ENCODE measurements at places on chromosomes 11 and 22.

DNA sequence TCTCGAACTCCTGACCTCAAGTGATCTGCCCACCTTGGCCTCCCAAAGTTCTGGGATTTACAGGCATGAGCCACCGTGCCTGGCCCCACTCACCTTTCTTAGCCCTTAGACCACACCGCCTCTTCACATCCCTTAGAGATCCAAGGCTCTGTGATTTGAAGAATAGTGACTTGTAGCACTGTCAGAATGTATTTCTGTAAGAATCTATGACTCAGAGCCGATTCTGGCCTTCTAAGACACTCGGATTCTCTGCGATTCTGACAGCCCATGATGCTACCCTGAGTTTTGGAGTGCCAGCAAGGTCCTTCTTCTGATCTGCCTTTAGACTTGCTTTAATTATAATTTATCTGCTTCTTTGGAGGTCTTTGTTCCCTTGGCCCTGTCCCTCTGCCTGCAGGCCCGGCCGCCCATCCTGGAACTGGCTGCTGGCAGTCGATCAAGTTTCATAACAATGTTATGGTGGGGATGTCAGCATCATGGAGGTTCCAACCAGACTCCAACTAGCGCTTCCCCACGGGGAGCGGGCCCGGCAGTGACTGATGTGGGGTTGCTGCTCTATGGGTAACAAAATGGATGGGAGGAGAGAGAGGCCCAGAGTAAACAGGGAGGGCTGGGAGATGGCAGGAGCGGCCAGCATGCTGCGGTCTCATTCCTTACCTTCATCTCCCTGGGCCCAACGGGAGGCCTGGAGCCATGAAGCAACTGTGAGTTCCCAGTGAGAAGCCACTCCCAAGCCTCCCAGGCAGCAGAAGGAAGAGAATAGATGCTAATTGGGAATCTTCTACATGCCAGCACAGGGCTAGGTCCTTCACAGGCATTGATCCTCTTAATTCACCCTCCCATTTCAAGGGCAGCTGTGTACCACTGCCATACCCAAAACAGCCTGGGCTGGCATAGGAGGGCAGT, 55.7 kb upstream of the RASD2 start:
- DNase-seq = no peak

GRCh38 chr11:131600628-131601027, 230.2 kb downstream of the NTM start:
- no peak for DNase-seq

DNA sequence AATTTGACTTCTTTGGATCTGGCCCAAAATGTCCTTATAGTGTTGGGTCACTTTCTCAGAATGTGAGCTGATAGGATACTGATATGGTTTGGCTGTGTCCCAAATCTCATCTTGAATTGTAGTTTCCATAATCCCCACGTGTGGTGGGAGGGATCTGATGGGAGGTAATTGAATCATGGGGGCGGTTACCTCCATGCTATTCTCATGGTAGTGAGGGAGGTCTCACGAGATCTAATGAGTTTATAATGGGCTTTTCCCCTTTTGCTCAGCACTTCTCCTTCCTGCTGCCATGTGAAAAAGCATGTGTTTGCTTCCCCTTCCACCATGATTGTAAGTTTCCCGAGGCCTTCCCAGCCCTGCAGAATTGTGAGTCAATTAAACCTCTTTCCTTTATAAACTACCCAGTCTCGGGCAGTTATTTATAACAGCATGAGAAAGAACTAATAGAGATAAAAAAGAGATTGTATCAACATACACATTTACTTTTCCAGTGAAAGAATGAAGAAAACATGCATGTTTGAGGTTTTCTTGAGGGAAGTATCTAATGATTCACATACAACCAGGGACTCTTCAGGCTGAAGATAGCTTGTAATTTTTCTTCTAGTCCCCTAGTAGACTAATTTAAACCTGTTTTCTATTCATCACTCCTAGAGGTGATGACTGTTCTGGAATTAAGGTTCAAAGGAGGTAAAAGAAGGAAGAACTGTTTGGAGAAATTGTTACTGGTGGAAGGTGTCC, 17.3 kb upstream of the CSTF3 start:
- DNase-seq = no peak

DNA sequence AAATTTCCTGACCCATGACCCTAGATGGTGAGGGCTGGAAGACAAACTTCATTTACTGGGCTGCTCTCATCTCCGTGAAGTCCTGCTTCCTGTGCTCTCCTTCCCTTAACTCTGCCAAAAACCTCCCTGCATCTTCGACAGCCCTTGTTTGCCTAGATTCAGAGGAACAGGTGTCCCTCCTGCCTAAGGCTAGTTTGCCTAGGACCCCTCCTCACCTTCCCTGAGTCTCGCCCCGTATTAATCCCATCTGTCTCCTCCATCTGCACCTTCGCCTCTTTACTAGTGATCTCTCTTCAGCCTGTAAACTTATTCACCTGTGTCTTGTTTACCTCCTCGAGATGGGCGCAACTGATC, 33.1 kb downstream of the EIF3F start:
- DNase-seq = no peak

DNA sequence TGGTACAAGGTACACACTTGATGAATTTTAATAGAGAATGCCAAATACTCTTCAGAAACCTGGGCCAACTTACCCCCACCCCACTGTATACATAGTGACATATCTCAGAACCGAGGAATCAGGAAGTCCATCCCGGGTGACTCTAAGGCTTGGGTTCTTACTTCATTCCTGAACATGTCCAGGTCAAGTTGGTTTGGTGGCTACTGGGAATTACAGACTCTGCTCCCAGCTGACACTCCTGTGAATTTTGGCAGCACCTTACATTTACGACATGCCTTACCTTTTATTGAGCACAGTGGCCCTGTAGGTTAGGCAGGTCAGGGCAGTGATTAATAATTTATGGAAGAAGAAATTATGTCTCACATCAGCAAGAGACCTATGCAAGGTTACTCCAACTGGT, 70.1 kb upstream of the LDLRAD3 start:
- DNase-seq = no peak

- DNase-seq = no peak
Measured at GRCh38 chr11:125020342-125020741, 42.8 kb upstream of the SLC37A2 start.

DNA sequence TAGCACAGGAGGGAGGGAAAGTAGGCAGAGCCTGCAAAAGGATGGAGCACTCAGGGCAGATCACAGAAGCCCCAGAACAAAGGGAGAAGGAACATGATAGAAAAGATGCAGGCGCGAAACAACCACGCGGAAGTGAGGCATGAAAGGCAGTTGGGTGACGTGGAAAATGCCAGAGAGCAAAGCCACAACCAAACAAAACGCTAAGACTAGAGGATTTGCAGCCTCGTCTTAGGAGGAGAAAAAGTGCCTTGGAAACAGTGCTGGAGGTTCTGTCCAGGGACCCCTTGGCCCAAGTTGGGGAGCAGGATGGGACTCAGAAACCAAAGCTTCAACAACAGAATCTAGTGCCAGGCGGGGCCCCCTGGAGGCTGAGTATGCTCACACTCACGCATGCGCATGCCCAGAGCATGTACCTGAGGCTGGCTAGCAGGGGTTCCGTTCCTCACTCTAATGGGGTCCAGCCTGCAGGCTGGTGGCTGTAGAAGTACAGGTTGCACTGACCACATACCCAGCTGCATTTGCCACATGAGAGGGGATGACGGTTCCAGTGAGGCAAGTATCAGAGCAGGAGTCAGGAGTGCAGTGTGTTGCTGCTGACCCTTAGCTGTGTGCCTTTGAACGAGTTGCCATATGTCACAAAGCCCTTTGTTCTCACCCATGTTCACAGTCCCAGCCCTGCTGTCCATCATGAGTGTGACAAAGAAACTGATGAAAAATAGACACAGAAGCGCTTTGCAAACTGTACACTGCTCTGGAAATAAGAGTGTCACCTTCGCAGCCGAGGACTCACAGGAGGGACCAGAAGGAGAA, 568.6 kb upstream of the CADM1 start:
- DNase-seq = no peak

DNA sequence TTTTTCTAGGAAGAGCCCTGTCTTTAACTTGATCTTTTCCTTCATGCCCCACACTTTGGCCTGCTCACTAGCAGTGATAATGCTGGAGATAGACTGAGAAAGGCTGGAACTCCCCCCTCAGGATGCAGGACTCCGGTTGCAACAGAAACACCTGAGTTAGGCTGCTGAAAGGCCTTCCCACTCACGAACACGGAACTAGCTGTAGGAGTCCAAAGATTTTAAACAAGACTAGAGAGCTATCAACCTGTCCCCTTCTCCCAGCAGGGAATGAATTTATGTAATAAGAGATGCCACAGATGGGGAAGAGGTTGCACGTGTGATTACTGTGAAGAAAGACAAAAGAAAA, 13.0 kb downstream of the SCN3B start:
- no peak for DNase-seq

DNA sequence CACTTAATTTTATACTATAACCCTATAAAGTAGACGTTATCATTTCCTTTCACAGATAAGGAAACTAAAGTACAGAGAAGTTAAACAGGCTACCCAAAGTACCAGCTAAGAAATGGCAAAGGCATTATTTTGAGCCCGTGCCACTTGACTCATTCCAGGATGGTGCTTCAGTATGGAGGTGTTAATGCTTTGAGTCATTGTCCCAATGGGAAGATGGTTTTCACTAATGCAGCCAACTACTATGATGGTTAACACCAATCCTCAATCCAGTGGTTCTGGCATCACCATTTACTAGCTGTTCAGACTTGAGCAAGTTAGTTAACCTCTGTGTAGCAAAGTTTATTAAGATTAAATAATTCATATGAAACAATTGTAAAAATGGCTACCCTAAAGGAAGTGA, 123.1 kb upstream of the SLC5A12 start:
- DNase-seq = no peak

DNA sequence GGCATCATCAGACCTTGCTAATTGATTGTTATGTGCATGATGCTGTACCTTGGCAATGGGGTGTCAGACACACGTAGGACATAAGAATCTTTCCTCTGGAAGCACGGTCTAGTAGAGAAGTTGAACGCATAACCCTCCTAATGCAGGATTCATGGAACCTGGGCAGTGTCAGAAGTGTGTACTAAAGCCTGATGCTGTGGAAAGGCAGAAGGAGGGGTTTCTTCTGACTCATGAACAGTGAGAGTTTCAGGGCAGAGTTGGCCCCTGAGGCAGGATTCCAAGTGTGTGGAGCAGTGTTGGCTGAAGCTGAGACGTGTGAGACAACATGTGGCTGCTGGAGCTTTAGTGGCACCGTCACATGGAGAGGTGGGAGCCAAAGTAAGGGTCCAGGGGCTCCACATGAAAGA, 3.5 kb downstream of the PANX1 start:
- DNase-seq = no peak

Data from SIG-M5 (cell line).